NCI-H1694 (cell line): ENCODE measurements at places on chromosomes 5 and 9.

DNA sequence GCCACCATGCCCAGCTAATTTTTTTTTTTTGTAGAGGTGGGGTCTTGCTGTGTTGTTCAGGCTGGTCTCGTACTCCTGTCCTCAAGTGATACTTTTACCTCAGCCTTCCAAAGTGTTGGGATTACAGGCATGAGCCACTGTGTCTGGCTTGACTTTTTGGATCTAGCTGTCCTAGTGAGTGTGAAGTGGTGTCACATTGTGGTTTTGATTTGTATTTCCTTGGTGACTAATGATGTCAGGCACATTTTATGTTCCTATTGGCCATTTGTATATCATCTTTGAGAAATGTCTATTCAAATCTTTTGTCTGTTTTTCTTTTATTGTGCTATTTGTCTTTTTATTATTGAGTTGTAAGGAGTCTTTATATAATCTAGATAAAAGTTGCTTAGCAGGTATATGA lies 53.5 kb upstream of the MCCC2 start:
- DNase-seq = no peak

- no peak for DNase-seq
Measured at GRCh38 chr9:130122456-130122855, 49.7 kb upstream of the NCS1 start.

- no peak for DNase-seq
Measured at GRCh38 chr5:151214614-151215545, 9.0 kb downstream of the CCDC69 start.

- DNase-seq = no peak
Measured at GRCh38 chr9:31745468-31745867, 639.0 kb upstream of the ACO1 start.

DNA sequence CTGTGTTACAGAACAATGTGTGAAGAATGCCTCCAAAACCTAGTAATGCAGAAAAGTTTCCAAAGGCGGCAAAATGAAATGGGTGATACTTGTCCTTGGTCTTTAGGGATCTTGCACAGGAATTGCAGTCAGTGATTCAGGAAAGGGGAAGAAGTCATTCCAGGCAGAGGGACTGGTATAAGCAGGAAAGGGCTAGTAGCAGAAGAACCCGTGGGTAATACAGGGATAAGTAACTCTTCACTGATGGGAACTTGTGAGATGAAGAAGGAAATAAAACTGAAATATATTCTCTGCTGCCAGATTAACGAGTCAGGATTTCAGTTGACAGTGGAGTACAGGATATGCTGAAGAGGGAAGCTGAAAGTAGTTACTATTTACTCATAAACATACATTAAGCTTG lies 1.2 kb downstream of the SRFBP1 start:
- DNase-seq = no peak

DNA sequence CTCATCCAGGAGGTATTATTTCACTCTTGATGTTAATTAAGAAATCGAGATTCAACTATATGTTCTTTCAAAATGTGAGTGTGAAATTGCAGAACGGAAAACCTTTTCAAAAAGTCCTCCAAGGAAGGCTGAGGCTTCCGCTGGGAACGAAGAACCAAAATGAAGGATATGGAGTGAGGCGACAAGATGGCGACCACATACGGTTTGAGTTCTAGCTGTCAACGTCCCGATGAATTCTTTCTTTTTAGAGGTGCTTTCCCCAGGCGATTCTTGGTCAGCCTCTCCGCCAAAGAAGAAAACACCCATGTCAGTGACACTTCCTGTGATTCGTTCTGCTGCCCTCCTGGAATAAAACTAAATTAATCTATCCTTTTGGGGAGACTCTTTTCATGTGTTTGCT lies 78.3 kb upstream of the ADAMTS16 start:
- no peak for DNase-seq

DNA sequence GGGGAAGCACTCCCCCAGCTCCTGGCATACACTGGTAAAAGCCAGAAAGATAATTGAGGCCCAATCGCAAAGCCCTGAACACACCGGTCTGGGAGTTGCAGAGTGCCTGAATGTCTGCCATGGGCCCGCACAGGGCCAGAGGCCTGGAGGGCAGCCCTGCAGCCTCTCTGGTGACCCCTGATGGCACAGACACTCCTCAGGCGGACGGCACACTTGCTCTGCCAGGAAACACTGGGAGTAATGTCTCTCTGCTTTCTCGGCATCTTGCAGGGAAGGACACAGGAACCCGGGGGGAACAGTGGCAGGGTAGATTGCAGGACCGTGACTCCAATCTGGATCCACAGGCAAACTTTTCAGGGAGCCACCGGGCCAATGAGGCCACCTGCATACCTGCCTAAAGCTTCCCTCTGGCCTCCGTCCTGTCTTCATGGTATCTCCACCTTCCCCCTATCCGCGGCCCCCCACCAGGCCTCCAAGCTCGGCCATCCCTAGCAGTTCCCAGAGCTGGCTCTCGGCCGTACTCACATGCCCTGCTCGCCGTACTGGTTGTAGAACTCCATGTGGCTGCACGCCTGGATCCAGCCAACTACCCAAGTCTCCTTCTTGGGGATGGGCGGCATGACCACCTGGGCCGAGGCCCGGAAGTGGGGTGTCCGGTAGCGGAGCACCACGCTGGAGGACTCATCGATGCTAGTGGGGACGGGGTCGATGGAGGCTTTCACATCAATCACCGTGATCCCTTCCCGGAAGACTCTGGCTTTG lies 797 bp downstream of the FAM78A start:
- no peak for DNase-seq

- DNase-seq = no peak
Measured at GRCh38 chr5:96427824-96428223, 5.2 kb downstream of the PCSK1 start.

DNA sequence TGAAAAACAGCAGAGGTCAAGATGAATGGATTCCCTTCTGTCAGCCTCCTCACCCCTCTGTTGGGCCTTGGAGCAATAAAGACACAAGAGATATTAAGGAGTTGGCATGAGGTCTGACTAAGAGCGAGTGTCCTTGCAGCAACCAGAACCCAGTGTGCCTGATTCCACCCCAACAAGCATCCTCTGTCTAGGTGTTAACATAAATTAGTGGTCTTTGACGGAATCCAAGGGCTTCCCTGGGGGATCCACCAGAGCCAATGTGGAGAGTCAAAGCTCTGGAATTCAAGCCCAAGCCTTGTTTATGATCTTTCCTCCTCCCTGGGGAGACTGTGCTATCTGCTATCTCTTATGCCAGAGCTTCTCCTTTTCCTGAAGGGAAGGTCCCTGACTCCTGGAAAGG lies 128.1 kb upstream of the SMIM23 start:
- no peak for DNase-seq
